ENCODE measurements at places on chromosomes 11 and 22.

GRCh38 chr11:3831378-3832239 lies 9.2 kb downstream of the RHOG start:
- DNase-seq, result no peak

GRCh38 chr22:22741843-22742242 lies 97.4 kb downstream of the GGTLC2 start:
- no peak for DNase-seq

DNA sequence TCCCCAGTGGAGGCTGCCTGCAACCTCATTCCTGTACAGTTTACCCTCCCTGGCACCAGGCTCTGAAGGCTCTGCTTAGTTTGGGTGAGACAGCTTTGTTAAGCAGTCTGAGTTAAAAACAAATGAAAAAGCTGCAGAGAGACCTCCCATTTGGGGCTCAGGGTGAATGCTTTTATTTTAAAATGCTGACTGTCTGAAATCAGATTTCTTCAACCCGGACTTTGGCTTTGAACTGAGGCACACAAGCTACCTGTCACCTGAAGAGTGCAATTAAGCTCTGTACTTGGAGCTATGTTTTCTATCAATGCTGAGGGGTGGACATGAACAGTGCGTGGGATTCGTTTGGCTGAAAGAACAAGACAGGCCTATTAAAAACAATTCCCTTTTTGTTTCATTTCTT lies 217.5 kb upstream of the SORL1-AS1 start:
- no peak for DNase-seq

GRCh38 chr22:20187777-20188566 lies 37.1 kb upstream of the CCDC188 start:
- no peak for DNase-seq

- no peak for DNase-seq
These were observed 27.5 kb upstream of the HIKESHI start for GRCh38 chr11:86274503-86274902.

DNA sequence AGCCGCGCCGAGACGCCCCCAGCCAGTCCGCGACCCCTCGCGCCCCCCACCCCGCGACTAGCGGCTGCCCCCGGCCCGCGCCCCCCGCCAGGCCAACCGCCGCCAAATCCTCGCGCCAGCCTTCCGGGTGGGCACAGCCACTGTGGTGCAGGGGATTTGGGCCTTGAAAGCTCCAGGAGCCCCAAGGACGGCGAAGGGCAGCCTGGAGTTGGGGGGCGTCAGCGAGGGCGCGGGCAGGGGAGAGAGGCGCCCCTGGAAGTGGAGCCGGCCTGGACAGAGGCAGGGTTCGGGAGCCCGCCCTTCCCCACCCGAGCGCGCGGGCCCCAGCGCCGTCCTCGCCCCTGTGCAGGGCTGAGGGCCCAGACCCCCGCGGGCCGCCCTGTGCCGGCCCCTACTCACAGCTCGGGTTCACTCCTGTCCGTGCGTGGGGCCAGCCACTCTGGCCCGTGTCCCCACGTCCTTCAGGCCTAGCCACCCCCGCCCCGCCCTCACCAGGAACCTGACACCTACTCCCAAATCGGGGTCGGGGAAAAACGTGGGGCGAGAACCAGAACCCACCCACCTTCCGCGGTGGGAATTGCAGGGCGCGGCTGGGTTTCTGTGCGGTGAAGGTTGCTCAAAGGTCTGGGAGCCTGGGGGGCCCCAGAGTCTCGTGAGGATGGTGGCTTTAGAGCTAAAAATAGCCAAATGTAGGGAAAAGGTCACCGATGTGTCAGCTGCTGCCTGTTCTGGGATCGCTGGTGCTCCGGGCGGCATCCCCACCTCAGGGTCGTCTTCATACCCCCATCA lies at the start of gene CPT1B:
CPT1B (minus strand) TSS at position 441 of the 789 bp plus-strand sequence. CDS start 512 bp downstream, outside the sequence.
- DNase-seq, result no peak

- DNase-seq, result no peak
These were observed 1.0 kb downstream of the SYCE3 start for GRCh38 chr22:50561401-50562358.

DNA sequence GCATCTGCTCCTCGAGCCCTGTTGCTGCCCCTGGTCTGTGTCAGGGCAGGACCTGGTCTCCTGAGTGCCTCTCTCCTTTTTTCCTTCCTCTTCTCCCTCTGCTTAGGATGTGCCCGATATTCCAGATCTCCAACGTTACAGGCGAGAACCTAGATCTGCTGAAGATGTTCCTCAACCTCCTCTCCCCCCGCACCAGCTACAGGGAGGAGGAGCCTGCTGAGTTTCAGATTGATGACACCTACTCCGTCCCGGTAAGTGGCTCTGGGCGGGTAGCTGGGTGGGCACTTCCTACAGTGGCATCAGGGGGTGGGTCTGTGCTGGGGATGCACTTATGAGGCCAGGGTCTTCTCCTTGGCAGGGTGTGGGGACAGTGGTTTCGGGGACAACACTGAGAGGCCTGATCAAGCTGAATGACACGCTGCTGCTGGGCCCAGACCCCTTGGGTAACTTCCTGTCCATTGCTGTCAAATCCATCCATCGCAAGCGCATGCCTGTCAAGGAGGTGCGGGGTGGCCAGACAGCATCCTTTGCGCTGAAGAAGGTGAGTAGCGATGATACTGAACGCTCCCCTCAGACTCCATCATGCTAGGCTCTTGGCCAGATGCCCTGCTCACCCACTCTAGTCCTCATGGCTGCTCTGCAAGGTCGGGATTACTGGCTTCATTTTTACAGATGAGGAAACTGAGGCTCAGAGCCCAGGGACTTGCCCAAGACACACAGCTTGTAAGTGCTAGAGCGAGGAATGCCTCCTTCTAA lies 20.3 kb downstream of the GTPBP1 start:
- DNase-seq, result no peak

- DNase-seq, result no peak
These were observed 13.1 kb downstream of the TOLLIP start for GRCh38 chr11:1296287-1296686.

GRCh38 chr11:63573881-63574855 lies 11.0 kb upstream of the PLAAT2 start:
- no peak for DNase-seq

GRCh38 chr11:119759324-119759723 lies 30.3 kb upstream of the NECTIN1 start:
- no peak for DNase-seq

DNA sequence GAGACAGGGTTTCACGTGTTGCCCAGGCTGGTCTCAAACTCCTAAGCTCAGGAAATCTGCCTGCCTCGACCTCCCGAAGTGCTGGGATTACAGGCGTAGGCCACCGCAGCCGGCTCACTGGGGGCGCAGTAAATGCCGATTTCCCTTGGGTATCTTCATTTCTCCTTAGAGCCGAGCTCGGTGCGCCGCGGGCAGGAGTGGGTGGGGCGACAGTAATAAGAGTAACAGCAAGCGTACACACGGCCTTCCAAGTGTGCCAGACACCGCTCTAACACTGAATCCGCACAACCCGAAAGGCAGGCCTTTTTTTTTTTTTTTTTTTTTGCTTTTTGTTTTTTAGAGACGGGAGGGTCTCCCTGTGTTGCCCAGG lies 500 bp upstream of the ADSL start:
- DNase-seq, result no peak

DNA sequence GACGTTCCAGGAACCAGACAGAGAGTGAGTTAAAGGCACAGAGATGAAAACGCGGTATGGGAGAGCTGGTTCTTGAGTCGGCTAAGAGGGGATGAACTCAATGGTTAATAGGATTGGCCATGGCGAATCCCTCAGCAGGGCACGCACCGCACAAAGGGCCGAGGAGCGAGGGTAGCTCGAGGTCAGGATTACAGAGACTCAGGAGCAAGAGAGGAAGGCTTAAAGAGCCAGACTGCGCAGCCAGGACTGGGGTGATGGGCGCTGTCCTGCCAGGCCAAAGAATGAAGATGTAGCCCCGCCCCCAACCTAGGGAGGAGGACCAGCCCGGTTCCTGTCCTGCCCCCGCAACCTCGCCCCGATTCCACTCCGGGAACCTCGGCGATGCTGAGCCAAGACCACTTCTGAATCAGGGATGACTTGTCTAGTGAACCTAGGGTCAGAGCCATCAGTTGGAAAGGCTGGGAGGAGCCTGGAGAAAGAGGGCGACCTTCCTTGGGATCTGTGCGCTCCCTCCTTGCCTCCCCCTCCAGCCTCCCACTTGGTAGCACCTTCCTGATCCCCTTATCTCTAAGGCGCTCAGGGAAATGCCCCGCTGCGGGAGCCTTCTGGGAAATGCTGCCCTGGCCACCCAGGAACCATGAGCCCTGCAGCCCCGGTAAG lies at the start of gene PLEKHB1:
PLEKHB1 (plus strand) TSS at position 610 of the 660 bp plus-strand sequence; CDS start at position 638, 28 bp downstream.
- no peak for DNase-seq

DNA sequence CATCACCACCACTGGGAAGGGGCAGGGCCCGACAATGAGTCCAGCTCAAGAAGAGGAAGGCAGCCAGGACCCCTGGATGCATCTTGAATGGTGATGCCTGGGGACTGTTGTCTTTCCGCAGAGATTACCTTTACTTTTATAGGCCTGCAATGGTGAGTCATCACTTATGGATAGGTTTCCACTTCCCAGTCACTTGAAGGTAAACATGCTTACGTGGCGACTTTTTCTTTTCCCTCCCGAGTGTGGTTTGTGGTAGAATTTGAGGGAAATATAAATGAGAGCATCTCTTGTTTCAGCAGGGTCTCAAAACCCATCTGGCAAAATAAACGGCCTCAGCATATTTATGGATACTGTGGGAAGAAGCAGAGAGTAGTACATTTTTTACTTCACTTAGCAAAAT lies at the start of gene MMP13:
MMP13 (minus strand) TSS at position 109 of the 400 bp plus-strand sequence; CDS start at position 82, 27 bp downstream.
- DNase-seq, result no peak
